Neural crest cell (in vitro differentiated cells): ENCODE measurements at places on chromosomes 12 and 14.

- no peak for DNase-seq
These were observed 42.4 kb upstream of the CCDC196 start for GRCh38 chr14:66443785-66444184.

GRCh38 chr14:52286661-52287649, 19.5 kb downstream of the PTGDR start:
- DNase-seq = no peak

DNA sequence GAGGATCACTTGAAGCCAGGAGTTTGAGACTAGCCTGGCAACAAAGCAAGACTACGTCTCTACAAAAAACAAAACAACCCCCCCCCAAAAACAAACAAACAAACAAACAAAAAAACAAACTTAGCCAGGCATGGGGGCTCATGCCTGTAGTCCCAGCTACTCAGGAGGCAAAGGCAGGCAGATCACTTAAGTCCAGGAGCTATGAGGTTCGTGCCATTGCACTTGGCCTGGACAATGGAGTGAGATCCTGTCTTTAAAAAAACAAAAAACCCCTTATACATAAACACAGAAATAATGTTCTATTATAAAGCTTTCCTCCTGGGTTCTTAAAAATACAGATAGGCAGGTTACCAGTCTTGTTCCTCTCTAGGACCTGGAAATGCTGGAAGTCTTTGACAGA, 1.6 kb downstream of the GTSF1 start:
- no peak for DNase-seq

- no peak for DNase-seq
These were observed 141.1 kb downstream of the CAND1 start for GRCh38 chr12:67410246-67410645.

DNA sequence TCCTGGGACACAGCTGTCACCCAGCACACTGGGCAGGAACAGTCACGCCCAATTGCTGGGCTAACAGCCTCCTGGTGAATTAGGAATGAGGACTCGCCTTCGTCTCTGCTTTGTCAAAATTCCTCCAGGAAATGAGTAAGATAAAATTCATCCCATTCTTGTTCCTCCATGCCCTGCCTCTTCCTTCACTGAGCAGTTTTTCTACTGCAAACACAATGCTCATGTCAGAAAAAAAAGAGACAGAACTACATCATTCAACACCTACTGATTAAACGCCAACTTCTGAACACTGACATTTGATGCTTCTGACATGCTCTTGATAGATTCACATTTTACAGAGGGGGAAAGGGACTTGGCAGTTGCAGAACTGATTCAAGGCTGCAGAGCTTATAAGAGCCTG, 37.5 kb upstream of the DTX1 start:
- DNase-seq = no peak

DNA sequence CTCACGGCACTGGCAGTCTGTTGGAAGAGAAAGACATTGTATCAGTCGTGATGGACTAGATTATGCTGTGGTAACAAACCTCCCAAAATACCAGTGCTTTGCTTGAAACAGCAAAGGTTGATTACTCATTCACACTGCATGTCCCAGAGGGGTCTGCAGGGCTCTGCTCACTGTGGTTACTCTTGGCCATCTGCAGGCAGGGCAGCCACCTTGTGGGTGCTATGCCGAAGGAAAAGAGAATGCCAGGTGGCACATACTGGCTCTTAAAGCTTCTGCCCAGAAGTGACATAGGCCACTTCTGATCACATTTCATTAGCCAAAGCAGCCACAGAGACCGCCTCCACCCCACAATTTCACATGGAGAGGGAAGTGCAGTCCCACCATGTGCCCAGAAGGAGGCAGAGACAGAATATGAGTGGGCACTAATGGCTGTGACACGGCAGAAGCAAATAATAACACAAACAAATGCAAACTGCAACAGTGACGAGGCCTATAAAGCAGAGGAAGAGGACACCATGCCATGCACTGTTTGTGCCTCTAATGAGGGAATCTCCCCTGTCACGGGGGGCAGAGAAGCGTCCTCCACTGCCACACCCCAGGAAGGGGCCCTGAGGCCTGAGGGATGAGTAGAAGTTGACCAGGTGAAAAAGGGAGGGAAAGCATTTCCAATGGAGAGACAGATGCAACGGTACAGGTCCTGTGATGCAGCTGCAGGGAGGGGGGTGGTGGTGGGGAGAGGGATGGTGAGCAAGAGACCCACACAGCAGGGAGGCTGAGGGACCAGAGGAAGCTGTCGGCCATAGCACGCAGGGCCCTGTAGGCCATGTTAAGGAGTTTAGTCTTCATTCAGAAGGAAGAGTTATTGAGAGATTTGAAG, 51.7 kb upstream of the KICS2 start:
- DNase-seq = peak; percentile 5
